ENCODE measurements at places on chromosomes 7 and 10.

DNA sequence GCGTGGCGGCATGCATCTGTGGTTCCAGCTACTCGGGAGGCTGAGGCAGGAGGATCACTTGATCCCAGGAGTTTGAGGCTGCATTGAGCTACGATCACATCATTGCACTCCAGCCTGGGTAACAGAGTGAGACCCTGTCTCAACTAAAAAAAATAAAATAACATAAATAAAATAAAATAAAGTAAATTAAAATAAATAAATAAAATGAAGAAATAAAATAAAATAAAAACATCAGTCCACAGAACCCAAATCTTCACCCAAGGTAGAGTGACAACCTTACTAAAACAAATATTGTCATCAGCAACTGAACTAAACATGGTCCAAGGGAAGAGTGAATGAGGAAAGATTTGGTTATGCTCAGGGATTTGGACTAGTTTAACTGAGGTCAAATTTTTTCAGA lies 24.8 kb upstream of the OCM2 start:
- no peak for DNase-seq

DNA sequence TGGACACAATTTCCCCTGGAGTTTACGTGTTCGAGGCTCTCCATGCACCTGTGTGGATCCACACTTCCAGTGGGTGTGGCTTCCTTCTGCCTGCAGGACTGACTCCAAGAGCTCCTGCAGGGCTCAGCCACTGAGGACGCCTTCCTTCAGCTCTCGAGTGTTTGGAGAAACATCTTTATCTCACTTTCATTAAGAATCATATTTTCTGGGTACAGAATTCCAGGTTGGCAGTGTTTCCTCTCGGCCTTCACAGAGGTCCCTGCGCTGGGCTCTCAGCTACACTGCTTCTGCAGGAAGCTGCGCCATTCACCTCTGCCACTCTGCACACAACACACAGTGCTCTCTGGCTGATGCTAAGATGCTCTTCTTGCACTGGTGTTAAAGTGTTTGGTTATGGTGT lies 69.9 kb upstream of the NKX6-2 start:
- no peak for DNase-seq

DNA sequence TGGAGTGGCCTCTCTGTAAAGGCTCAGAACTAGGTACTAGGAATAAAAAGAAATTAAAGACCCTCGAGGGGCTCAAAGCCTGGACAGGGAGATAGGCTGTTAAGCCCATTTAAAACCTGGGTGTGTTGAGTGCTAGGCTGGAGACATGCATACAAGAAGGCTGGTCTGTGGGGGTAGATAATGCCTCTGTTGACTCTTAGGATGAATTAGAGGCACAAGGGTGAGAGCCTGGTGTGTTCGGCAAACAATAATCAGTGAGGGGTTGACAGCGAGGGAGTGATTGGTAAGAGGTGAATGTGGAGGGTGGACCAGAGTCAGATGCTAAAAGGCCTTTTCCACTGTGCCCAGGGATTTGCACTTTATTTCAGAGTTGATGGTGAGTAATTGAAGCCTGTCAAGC lies 12.7 kb downstream of the GSTO2 start:
- DNase-seq = no peak

GRCh38 chr10:101217450-101218281 lies 11.6 kb downstream of the LBX1 start:
- no peak for DNase-seq

- DNase-seq = no peak
Observed at GRCh38 chr10:101494650-101495049, 93.4 kb downstream of the POLL start.

- no peak for DNase-seq
Observed at GRCh38 chr10:94251568-94251967, 111.2 kb downstream of the NOC3L start.

DNA sequence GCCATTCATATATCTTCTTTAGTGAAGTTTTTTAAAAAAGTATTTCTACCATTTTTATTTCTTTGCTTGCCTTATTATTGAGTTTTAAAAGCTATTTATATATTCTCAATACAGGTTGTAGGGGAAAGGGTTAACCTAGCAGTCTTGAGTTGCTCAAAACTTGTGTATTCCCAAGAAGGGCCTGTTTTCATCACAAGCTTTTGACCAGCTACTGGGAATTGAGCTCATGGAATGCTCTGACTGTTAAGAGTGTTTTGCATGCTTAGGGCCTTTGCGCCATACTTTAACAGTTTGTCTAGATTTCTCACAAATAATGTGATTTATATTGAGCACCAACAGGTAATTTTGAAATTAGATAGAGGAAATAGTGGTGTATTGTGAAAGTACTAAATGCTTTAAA lies 72.0 kb upstream of the CALCR start:
- no peak for DNase-seq

GRCh38 chr10:78782441-78782840 lies 286.3 kb upstream of the ZMIZ1 start:
- DNase-seq = no peak

GRCh38 chr7:100568896-100569844 lies 4.5 kb downstream of the SAP25 start:
- DNase-seq = no peak

DNA sequence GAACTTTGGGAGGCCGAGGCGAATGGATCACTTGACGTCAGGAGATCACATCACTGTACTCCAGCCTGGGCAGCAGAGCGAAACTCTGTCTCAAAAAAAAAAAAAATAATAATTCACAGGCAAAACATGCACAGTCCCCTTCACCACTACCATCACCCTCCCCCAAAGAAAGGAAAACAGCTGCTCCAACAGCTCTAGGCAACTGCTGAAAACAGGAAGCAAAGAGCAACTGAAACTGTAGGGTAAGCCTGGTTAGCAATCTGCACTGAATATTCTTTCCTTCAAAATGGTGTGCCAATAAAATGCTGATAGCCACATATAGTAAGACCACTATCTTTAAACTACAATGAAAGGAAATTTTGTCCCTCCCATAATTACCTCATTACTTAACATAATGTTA lies 11.8 kb downstream of the NT5C2 start:
- no peak for DNase-seq

DNA sequence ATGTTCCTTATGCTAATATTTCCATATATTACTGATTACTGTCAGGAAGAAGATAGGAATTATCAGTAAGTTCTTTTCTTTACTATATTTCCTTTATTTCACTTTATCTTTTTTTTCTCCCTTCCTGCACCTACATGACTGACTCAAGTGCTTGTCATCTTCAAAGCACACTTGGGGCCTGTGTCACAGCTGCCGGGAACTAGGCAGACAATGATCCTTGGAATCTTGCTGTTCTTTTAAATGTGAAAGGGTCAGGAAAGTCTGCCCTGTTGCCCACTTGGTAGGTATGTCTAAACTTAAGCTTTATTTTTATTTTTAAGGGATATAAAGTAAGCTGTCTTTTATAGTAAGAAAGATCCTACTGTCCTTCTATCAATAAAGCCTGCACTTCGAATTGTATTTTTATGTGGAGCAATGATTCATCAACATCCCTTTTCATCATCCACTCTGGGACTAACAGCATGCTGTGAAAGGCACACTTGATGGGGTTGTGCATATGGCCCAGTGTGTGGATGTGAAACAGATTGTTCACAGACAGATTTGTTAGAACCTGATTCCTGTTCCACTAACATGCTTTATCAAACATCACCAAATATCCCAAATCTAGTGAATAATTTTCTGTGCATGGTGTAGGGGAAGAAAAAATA lies 556.9 kb downstream of the DNAJB9 start:
- DNase-seq = no peak

DNA sequence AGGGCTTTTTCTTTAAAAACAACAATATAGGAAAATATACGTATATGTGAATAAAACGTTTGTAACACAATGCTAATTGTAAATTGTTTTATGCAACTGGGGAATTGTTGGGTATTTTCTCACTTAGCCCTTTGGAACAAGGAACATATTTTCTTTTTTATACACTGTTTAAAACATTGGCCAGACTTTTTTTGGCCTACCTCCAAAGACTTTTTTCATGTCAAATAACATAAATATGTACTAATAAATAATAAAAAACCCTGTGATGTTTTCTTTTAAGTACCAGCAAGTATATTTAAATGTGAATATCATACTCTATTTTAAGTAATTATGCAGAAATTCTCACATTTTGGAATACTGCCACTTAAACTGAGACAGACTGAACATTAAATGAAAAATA lies 15.7 kb downstream of the TMEM106B start:
- no peak for DNase-seq

- DNase-seq = no peak
Observed at GRCh38 chr7:35463751-35464150, 209.9 kb upstream of the TBX20 start.

GRCh38 chr10:32144817-32145688 lies 88.8 kb upstream of the KIF5B start:
- no peak for DNase-seq

GRCh38 chr10:71725998-71726579 lies 6.5 kb upstream of the C10orf105 start:
- DNase-seq = peak; percentile 74

- DNase-seq = no peak
Observed at GRCh38 chr10:44995914-44996669, 4.6 kb upstream of the ZNF22 start.

Measured in stimulated activated CD8-positive, alpha-beta memory T cell treated with anti-CD3 and anti-CD28 coated beads, Interleukin-15, amount 100 ng/mL, for 4 hours (primary cell).